ENCODE measurements at places on chromosomes 1 and 21.
A peak's percentile ranks its signal among the peaks of the same experiment; 100 is the strongest.

GRCh38 chr1:157577420-157577819 lies 20.5 kb downstream of the FCRL4 start:
- no peak for DNase-seq

DNA sequence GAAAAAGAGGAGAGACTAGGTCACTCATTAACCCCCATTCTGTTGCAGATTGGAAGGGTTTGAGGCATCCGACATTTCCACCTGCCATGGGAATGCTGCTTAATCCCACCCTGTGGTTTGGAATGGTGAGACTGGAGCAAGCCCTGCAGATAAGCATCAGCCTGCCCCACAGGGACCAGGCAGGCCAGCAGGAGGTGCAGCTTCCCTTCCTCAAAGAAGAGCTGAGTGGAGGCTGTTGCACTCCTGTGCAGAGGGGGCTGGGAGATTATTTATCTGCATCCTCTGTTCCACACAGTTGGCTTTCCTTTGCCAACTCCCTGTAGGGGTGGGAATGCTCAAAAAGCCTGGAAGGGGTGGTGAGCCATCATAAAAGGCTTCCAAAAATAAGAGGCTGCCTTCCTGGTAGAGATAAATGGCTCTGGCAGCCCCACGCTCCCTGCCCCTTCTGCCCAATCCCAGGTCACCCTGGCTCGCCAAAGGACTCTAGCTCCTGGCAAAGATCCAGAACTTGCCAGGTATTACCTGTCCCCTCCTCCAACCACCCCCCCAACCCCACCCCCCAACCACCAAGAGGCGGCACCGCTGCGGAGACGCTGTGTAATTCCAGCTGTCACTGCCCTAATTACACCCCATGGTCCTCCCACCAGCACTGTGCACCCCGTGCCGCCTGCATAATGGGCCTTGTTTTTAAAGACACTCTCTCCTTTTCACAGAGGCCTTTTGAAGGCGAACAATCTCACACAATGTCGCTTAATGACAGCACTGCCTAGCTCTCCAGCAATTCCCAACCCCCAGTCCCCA lies 83.0 kb upstream of the ZC3H12A start:
- DNase-seq = no peak

GRCh38 chr1:244065063-244065793 lies 14.1 kb downstream of the ZBTB18 start:
- no peak for DNase-seq

GRCh38 chr1:16315437-16315836 lies 36.8 kb downstream of the FBXO42 start:
- no peak for DNase-seq

DNA sequence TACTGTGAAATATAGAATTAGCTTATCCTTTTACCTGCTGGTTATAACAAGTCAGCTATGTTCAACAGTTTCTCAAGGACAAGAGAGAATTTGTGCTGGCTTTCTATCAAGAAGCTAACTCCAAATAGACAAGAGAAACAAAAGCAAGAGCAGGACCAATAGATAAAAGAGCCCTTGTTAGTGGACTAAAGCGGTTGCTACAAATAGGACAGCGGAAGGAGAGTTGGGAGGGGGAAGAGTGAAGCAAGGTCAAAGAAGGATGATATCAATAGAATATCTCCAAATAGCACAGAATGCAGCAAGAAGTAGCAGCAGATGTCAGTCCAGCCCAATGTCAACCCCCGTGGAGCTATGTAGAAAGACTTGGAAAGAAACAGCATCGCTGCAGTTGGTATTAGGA lies 53.0 kb upstream of the AKT3 start:
- DNase-seq = no peak

GRCh38 chr1:47990286-47990685 lies 6.9 kb downstream of the TRABD2B start:
- no peak for DNase-seq

DNA sequence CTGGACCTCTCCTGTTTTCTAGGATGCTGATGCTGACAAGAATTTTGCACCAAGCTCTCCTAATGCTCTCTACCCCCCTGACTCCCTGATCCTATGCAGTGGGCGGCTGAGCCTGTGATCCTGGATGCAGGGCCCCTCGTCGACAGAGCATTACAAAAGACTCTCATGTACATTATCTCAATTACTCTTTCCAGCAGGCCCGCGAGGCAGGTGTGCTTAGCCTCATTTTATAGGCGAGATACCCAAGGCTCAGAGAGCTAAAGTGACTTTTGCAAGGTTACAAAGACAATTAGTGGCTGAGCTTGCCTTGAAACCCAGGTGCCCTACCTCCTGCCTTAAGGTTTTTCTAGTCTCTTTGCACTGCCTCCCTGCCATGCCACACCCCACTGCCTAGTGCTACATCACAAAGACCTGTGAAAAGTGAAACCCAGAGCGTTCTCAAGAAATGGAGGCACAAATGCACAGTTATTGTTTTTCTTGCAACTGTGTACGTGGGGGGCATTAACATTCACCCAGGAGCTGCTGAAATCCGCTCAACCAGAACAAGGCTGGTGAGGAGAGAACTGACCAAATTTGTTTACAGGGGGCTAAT lies 10.0 kb upstream of the C8A start:
- DNase-seq = no peak

GRCh38 chr1:119011116-119011515 lies 23.0 kb upstream of the TBX15 start:
- no peak for DNase-seq

DNA sequence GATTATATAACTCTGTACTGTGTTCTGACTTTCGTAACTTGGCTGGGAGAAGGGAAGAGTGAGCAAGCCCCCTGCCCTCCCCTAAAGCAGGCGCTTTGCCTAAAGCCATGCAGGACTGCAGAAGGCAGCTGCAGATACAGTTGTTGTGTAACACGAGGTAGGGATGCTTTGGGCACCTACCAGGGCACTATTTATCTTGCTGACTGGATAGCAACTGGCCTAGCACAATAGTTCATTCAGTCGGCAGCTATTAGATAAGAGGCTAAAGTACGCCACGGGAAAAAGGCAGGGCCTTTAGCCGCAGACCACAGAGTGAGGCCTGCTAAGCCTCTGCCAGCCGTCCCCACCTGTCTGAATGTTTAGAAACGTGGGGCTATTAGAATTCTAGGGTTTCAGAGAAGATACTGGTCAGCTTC lies 80.9 kb downstream of the TTC3 start:
- DNase-seq = no peak

GRCh38 chr1:220448217-220448616 lies 79.7 kb upstream of the MARK1 start:
- DNase-seq = no peak

DNA sequence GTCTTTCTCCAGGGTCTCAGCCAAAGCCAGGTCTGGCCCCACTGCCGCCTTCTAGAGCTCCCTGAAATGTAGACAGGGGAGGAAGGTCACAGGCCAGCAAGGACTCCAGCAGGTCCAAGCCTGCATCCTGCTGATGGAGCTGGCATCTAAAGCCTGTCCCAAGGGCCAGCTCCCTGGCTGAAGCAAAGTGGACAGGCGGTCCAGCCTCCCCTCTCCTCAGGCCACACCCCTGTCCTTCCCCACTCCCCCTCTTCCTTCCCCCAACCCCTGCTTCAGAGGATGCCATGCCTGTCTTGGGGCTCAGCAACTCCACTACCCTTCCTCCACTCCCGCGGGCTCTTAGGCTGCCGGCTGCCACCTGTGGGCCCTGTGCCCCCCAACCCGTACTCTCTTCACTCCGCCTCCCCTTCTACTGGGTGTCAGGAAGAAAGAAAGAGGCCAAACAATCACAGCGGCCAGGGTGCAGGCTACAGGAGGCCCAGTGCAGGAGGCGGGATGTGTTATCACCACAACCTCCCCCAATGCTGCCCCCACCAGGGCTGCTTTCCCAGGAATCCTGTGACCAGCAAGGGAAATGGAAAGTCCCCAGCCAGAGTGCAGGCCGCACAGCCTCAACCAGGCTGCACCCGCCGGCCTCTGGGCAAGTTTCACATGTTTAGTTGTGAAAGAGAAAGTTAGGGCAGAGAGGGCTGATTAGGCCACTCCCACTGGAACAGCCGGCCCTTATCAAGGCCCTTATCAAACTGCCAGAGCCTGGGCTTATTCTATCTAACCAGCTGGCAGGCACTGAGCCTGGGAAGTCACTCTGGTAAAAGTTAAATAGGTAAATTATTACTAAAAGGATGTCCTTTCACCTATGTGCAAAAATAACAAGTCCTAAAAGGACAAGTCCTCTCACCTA lies 34.1 kb downstream of the ACOT7 start:
- peak; percentile 60 for DNase-seq

GRCh38 chr1:211376807-211377470 lies 50.3 kb downstream of the TRAF5 start:
- no peak for DNase-seq

DNA sequence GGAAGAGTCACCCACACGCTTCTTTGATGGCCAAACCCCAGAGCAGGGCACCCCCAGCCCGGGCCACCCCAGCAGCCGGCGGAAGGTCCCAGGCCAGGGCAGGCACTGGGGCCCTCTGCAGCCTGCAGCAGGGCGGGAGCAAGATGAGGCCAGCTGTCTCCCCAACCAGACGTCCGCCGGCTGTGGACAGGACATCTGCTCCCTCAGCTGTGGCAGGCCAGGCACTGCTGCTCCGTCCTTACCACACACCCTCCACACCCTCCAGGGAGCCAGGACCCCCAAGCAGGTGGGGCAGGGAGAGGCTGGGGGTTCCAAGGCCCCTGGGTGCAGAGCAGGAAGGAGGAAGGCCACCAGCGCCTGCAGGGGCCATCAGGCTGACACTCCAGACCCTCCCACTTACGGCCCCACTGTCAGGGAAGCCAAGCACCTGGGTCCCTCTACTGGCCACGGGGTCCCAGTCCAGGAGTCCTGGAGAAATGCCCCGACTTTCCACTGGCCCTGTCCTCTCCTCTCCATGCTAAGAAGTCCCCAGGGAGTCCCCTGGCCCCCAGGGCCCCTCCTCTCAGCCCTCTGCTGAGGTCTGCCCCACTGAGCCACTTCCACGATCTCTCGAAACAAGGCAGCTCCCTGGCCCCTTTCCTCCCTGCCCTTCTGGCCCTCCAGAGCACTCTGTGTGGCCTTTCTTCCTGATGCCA lies 5.6 kb downstream of the WNT9A start:
- DNase-seq = no peak

DNA sequence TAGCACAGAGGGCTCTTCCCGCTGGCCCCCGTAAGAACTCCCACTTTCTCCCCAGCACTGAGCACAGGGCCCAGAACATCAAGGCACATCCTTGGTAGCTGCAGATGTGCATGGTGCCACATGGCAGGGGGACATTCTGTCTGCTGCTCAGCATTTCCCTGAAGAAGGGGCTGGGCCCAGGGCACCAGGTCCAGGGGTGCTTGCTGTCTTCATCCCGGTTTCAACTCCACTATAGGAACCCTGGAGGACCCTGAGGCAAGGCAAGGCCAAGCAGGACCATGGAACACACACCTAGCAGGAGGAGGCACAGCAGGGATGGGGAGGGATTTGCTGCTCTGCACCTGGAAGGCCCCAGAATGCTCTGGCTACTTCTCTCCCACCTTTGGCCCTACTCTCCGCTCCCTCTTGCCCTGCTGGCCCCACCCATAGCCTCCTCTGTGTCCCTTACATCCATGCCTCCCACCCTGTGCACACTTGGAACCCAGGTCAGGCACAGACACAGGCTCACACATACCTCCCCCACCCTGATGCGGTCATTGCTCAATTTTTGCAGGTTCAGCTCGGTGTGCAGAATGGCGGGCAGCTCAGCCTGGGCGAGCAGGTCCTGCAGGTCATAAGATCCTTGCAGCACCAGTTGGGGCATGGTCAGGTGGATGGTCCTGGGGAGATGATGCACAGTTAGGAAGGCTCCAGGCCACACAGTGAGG lies 10.1 kb downstream of the AGT start:
- no peak for DNase-seq

DNA sequence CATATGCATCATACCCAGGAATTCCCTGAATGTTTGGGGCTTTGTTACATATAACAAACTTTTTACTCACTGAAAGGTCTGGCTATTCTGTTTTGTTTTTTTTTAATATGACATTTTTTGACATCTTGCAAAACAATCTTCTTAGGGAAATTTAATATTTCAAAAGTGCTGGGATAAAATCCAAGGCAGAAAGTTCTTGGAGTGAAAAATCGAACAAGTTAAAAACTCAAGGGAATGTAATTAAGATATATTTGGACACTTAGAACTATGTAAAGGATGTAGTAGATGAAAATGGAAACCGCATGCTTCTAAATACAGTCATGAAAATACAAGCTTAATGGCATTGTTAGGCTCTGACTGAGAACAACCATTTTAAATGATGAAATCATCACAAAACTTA lies 8.6 kb downstream of the CHODL start:
- DNase-seq = no peak

All from brain microvascular endothelial cell (primary cell).